ENCODE measurements at places on chromosomes 11 and 22. TPM values are rescaled to one million over a fixed set of nuclear protein-coding genes. Genes with fewer than 3 reads are reported as not detected.

The SHISAL1 gene
- total RNA-seq, result 0.09 TPM

The AGBL2 gene
- total RNA-seq, result 1.7 TPM

The SIAE gene
- 11.5 TPM for total RNA-seq

- DNase-seq, result no peak
- H3K27me3 ChIP-seq, result no peaks in the 10 kb centered on the region
- no peaks in the 10 kb centered on the region for H3K36me3 ChIP-seq
Observed at GRCh38 chr11:62444236-62444833, 25.5 kb downstream of the SCGB1A1 start.

DNA sequence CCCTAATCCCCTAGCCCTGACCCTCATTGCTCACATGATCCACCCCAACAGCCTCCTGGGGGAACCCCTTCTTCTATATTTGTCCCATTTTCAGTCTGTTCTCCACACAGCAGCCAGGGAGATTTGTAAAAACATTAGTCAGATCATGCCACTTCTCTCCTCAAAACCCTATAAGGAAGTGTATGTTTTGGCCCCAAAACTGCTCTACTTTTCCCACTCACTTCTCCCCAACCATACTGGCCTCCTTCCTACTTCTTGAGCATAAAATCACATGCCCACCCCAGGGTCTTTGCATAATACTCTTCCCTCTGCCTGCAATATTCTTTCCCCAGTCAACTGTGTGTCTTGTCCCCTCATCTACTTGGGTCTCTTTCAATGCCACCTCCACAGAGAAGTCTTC, 4.7 kb upstream of the SLC22A12 start:
- H3K36me3 ChIP-seq, result no peaks in the 10 kb centered on the region
- H3K4me3 ChIP-seq, result no peak overlapping the region
- H3K27ac ChIP-seq, result no peak overlapping the region
- no peaks in the 10 kb centered on the region for H3K4me1 ChIP-seq
- H3K27me3 ChIP-seq, result no peaks in the 10 kb centered on the region
- DNase-seq, result no peak

DNA sequence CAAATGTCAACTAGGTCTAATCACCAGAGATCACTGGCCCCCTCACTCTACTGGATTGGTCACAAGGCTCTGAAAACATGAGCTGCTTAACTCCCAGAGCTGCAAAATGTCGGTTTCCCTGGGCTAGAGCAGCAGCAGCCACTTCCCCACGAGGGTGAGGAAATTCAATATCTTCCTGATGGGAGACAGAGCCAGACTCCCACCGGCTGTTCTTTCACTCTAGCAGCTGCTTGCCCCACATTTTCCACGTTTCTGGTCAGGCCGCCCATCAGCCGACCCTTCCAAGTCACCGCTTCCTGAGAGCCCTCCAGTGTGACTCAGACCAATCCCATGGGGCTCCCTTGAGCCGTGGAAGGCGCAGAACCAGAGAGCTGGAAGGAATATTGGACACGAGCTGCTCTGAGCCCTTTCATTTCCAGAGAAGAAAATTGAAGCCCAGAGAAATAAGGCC, 227.0 kb downstream of the ADAMTS15 start:
- H3K4me3 ChIP-seq, result no peak overlapping the region
- H3K27ac ChIP-seq, result no peak overlapping the region
- no peaks in the 10 kb centered on the region for H3K4me1 ChIP-seq
- DNase-seq, result no peak

DNA sequence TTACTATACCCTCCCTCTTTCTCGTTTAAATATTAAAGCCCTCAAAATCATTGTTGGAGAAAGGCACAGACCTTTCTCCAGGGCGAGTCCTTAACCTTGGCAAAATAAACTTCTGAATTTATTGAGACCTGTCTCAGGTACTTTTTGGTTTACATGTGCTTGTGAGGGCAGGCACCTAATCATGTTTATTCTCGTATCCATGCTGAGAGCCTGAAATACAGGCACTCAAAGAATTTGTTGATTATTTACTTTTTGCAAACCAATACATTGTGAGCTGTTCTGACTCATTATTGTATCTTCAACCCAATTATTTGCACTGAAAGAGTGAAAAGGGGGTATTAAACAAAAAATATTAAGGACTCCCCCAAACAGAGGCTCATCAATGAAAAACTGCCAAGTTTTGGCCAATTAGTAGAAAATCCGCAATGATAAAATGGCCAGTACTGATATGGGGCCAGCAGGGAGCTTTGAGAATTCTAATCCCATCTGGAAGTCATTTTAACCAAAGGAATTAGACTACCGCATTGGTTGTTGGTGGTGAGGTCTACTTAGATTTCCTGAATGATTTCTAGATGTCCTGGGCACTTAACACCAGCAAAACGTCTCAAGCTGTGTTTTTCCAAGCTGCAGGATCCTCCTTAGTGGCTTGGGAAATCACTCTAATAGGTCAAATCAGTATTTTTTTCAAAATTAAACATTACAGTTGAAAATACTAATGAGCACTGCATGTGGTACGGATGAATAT, 157.3 kb downstream of the SWAP70 start:
- DNase-seq, result no peak
- no peak overlapping the region for H3K4me3 ChIP-seq
- H3K27ac ChIP-seq, result no peak overlapping the region
- H3K4me1 ChIP-seq, result no peaks in the 10 kb centered on the region

- peak overlapping the region; percentile 31 for H3K27ac ChIP-seq
- peaks cover 4% of the 10 kb centered on the region for H3K36me3 ChIP-seq
- no peak for DNase-seq
- no peak overlapping the region for H3K4me3 ChIP-seq
- peaks cover 75% of the 10 kb centered on the region for H3K4me1 ChIP-seq
Observed at GRCh38 chr11:111627591-111627990, 25.3 kb downstream of the SIK2 start.

DNA sequence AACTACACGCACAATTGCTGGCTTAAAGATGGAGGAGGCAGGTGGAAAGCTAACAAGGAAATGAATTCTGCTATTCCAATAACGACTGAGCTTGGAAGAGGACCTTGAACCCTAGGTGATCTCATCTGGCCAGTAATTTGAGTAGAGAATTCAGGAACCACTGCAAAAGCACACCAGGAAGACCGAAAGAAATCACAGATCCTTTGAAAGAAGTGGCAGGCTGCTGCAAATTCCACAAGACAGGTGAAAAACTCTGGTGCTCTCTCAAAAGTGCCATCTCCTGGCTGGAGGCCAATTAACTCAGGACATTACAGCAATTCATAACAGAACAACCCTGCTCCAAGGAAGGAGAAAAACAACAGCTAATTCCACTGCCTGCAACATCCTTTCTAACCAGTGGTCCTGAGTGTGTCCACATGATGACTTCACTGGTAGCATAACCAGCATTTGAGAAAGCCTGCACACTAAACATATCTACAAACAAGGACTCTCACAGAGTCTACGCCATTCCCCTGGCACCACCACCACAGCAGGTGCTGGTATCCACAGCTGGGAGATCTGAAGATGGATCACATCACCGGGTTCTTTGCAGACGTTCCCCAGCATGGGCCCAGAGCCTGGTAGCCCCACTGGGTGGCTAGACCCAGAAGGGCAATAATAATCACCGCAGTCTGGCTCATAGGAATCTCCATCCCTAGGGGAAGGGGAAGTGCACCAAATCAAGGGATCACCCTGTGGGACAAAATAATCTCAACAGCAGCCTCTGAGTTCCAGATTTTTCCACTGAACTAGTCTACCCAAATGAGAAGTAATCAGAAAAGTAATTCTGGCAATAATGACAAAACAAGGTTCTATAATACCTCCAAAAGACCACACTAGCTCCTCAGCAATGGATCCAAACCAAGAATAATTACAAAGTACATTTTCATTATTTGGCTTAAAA, 44.9 kb upstream of the CLTCL1 start:
- peaks cover 7% of the 10 kb centered on the region for H3K4me1 ChIP-seq
- no peak overlapping the region for H3K4me3 ChIP-seq
- no peaks in the 10 kb centered on the region for H3K27me3 ChIP-seq
- no peak for DNase-seq
- peaks cover 24% of the 10 kb centered on the region for H3K36me3 ChIP-seq

DNA sequence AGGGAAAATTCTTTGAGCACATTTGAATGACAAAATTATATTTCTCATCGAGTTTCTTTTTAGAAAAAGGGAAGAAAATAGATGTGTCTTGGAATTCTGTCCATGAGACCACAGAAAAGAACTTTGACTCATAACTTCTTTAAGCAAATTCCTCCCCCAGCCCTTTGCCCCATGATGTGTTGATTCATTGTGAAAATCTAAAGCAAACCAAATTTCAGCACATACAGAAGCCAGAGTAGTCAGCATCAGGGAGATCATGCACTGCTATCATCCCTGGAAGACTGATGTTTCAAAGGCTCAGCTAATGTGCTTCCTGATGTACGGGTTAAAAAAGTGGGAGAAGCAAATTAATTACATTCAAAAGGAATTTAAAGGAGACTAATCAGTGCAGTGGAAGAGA, 159.7 kb downstream of the FAT3 start:
- H3K4me1 ChIP-seq, result no peaks in the 10 kb centered on the region
- DNase-seq, result no peak
- no peaks in the 10 kb centered on the region for H3K27me3 ChIP-seq
- H3K4me3 ChIP-seq, result no peak overlapping the region

DNA sequence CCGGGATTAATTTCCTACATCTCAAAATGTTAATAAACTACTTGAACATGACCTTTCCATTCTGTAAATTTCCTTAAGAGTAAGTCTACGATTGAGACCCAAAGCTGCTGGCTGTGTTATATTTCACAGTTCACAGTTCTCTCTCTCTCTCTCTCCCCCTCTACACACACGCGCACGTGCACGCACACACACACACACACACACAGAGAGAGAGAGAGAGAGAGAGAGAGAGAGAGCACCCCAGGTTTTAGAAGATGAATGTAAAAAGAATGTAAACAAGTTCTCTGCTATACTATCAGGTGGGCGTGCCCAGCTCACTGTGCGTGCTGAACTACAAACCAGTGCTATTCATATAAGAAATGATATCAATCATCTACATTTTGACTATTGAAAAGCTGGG, 3.3 kb downstream of the BDNF start:
- no peaks in the 10 kb centered on the region for H3K36me3 ChIP-seq
- H3K27me3 ChIP-seq, result peaks cover 7% of the 10 kb centered on the region
- no peak overlapping the region for H3K27ac ChIP-seq
- no peak for DNase-seq

DNA sequence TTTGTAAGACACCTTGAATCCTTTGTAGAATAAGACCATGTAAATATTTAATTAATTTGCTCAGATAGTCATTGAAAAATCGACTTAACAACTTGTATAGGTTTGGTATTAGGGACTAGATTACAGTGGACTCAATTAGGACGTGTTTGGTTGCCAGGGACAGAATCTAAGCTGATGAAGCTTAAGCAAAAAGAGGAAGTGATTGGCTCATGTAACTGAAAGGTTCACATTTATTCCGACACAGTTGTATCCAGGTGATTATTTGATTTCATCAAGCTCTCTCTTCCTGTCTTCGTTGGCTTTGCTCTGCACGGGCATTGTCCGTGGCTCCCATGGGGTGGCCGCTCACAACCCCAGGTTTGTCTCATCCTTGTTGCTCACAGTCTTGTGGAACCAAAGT, 146.4 kb downstream of the C11orf91 start:
- H3K27me3 ChIP-seq, result no peaks in the 10 kb centered on the region
- no peak overlapping the region for H3K27ac ChIP-seq
- no peak for DNase-seq
- no peaks in the 10 kb centered on the region for H3K36me3 ChIP-seq

GRCh38 chr11:134862105-134862502, 450.1 kb upstream of the B3GAT1 start:
- no peak overlapping the region for H3K4me3 ChIP-seq
- H3K4me1 ChIP-seq, result no peaks in the 10 kb centered on the region
- no peaks in the 10 kb centered on the region for H3K27me3 ChIP-seq
- no peak for DNase-seq

GRCh38 chr11:70144262-70144661, 58.8 kb upstream of the FADD start:
- H3K4me3 ChIP-seq, result no peak overlapping the region
- DNase-seq, result no peak
- H3K27ac ChIP-seq, result no peak overlapping the region
- H3K36me3 ChIP-seq, result no peaks in the 10 kb centered on the region
- H3K4me1 ChIP-seq, result no peaks in the 10 kb centered on the region

- no peaks in the 10 kb centered on the region for H3K36me3 ChIP-seq
- no peak for DNase-seq
- H3K27ac ChIP-seq, result no peak overlapping the region
- H3K4me3 ChIP-seq, result no peak overlapping the region
- no peaks in the 10 kb centered on the region for H3K27me3 ChIP-seq
- no peaks in the 10 kb centered on the region for H3K4me1 ChIP-seq
Observed at GRCh38 chr11:20790622-20791021, 121.2 kb downstream of the NELL1 start.

- H3K27me3 ChIP-seq, result no peaks in the 10 kb centered on the region
- H3K36me3 ChIP-seq, result no peaks in the 10 kb centered on the region
- DNase-seq, result no peak
- H3K4me1 ChIP-seq, result peaks cover 11% of the 10 kb centered on the region
- H3K4me3 ChIP-seq, result no peak overlapping the region
- H3K27ac ChIP-seq, result peak overlapping the region; percentile 40
Observed at GRCh38 chr11:45089251-45089650, 57.2 kb upstream of the PRDM11 start.

DNA sequence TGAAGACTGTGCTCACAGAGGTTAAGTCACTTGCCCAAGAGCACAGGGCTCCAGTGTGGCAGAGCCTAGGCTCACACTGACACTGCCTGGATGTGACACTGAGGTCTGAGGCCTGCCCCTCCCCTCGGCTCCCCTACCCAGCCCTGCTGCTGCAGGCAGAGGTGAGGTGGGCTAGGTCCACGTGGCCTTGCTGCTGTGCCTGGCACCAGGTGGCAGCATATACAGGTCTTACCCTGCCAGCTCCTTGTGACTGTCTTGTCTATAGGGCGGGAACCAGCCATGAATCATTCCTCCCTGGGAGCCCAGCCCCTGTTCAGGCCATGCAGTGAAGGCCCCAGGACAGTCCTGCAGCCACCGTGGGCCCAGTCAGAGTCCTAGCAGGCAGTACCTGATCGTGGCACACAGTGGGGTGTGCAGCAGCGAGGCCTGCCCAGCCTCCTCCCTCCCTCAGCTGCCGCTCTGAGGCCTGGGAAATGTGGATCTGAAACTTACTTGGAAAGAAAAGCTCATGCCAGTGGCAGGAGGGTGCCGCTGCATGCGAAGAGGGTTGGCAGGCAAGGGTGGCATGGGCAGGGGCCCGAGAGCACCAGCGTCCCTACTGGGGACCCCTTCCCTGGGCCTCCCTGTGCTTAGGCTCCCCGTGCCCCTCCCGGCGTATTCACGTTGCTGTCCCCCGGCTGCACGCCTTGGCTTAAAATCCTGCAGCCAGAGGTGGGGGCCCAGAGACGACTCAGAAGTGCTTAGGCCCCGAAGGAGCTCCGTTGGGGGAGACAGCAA, 1.2 kb upstream of the CERK start:
- H3K4me3 ChIP-seq, result peak overlapping the region; percentile 90
- H3K4me1 ChIP-seq, result peaks cover 66% of the 10 kb centered on the region
- H3K27ac ChIP-seq, result peak overlapping the region; percentile 91
- DNase-seq, result no peak
- H3K36me3 ChIP-seq, result no peaks in the 10 kb centered on the region

Measured in liver (tissue), 10 donors.